Umbilical cord (tissue), 2 donors: ENCODE measurements at places on chromosomes 3 and 15. TPM values are rescaled to one million over a fixed set of nuclear protein-coding genes. Genes with fewer than 3 reads are reported as not detected.
A peak's percentile ranks its signal among the peaks of the same experiment; 100 is the strongest.

ROBO2 gene
- 13.2 TPM for total RNA-seq

GRCh38 chr3:70849911-70850699 is 537.7 kb upstream of the MDFIC2 start:
- peak; percentile 65 for DNase-seq

CATSPER2 gene
- total RNA-seq, result 6.3 TPM

- DNase-seq, result peak; percentile 62
These were observed 191.9 kb upstream of the TSC22D2 start for GRCh38 chr3:150216041-150216811.

DNA sequence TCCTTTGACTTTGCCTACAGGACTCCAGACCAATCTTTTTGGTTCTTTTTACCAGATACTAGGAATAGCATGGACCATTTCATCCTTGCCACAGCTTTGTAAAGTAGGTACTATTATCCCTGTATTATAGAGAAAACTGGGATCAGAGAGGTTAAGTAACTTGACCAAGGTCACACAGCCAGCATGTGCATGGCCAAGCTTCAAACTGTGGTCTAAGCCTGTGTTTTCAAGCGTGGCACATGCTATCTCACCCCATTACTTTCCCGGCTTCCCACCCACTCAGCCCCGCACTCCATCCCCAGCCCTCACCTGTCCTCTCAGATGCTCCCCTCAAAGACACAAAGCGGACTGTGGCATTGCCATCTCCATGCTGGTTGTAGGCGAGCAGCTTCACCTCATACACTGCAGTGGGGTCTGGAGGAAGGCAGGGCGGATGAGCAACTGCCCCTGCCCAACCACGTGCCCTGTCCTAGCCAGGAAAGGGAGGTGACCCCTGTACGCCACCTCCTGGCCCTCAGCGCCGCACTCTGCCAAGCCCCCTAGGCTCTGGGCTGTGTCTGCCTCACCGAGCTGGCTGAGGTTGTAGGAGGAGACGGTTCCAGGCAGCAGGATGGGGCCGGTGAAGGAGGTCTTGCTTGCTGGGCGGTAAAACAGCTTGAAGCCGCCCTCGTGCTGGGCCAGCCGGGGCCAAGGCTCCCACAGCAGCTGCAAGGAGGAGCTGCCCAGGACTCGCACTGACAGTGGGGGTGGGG is 25.7 kb downstream of the RNU5B-1 start:
- no peak for DNase-seq

DNA sequence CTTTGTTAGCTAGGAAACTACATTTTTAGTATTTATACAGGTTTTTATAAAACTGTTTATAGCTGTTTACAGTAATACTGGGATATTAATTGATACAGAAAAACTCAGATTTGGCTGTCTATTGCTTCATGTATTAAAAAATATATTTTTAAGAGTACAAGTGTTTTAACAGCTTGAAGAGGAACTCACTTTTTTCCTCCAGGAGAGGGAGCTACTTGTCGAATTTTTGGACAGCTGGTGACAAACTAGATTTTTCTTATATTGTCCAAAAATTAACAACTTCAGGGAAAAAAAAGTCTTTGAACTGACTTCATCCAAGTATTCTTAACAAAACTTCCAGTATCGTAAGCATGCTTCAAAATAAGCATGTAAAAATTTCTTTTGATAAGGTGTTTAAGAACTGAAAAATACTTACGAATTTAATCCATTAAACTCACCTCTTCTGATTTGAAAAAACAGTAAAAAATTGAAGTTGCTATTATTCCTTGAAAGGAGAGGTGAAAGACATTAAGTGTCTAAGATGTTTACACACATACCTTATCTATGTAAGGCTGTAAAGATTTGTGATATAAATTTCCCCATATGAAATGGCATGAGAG is 4.0 kb downstream of the DIPK2A start:
- DNase-seq, result peak; percentile 87

CLDN11 gene
- 1.7 TPM for total RNA-seq
